ENCODE measurements at places on chromosomes 6 and 20.

DNA sequence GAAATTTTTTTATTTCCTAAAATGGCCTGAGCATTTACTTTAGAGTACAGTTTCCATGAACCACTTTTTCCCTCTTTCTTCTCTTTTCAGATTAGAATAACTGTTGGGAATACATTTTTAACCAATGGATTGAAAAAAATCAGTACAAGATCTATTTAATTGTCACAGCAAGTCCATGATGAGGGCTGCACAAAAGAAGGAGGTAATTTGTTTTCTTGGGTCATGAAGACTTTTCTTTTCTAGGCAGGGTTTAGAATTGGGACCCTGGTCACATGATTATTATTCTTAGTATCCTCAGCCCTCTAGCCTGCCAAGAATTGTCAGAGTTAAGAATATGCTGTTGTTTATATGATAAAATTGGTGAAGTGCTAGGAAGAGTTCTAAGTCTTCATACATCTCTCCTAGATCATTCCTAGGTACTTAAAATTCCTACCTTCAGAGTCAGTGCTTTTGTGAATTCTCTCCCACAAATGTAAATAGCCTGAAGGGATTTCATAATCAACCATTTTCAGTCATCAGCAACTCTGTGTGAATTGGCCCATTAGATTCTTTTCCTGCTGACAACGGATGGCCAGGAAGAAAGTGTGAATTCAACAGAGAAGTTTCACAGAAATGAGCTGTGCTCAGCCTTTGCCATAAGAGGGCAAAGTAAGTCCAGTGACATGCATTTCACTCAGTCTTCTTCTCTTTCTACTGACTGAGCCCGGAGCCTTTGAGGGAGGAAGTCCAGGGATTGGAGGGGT is 32.4 kb upstream of the TPBG start:
- no peak for DNase-seq

DNA sequence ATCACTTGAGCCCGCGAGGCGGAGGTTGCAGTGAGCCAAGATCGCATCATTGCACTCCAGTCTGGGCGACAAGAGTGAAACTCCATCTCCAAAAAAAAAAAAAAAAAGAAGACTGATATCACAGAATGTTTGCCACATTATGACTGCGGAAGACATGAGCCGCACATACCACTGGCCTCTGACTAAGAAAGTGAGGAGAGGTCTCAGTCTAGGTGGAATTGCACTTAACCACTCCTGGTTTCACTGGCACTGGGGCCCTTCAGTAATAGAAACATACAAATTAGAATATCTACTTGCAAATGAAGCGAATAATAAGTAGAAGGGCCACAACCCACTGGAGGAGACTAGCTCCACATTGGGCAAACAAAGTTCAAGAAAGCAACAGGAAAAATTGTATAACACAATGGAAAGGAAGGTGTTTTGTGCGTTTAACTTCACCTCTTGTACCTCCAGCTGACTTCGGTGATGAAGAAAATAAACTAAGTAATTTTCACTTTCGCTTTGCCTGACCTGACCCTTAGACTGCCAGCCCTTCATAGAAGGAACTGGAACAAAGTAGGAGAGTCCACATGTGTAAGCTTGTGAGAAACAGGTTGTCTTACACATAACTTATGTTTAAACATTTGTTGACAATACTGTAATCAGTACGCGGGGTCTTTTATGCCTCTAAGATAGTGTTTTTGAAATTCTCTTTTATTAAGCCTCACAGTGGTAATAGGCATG is 147.5 kb upstream of the TSHZ2 start:
- no peak for DNase-seq

- no peak for DNase-seq
These were observed 135.5 kb downstream of the MYLK4 start for GRCh38 chr6:2615251-2615650.

- DNase-seq: peak; percentile 18
These were observed 72.8 kb downstream of the MDGA1 start for GRCh38 chr6:37624606-37625574.

GRCh38 chr6:29961966-29962365 is 19.6 kb downstream of the HLA-A start:
- no peak for DNase-seq

All from T-helper 17 cell (primary cell).